NCI-H2029 treated with DMSO at 0.1 percent for 48 hours (cell line): ENCODE measurements at places on chromosomes 13 and 19.

GRCh38 chr19:7366701-7367420 lies 18.1 kb downstream of the ARHGEF18 start:
- DNase-seq: peak; percentile 18

- no peak for DNase-seq
These were observed 2.0 kb downstream of the GGN start for GRCh38 chr19:38385804-38386257.

DNA sequence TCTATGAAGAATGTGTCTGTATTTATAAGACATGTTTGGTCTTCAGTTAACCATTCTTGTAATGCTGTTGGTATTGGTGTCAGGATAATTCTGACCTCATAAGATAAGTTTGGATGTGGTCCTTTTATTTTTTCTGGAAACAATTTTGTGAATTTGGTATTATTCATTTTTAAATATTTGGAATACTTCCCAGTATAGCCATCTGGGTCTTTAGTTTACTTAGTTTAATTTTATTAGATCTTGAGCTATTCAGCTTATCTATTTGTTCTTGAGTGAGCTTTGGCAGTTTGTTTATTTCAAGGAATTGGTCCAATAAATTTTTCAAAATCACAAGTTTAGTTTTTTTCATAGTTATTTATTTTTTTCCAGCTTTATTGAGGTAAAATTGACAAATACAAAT lies 335.4 kb upstream of the PCDH20 start:
- no peak for DNase-seq

- DNase-seq: no peak
These were observed 14.8 kb downstream of the RABAC1 start for GRCh38 chr19:41944336-41944735.

DNA sequence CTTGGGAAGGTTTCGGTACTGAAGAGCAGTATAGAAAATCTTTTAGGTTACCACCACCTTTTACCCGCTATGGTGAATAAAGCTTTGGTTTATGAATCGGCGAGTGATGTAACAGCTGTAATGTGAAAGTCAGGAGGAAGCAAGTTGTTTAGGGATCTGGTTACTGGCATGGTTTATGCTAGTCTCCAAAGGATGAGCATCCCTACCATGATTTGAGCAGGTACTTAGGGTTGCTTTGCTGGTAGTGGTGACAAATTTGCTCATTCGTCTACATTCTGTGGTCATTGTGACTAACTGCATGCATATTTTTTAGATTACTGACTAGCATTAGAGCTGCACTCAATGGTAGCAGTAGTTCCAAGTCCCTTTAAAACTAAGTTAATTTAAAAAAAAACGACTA lies 104.1 kb downstream of the FRY start:
- no peak for DNase-seq

GRCh38 chr19:39502640-39503417 lies 4.1 kb downstream of the DLL3 start:
- no peak for DNase-seq

DNA sequence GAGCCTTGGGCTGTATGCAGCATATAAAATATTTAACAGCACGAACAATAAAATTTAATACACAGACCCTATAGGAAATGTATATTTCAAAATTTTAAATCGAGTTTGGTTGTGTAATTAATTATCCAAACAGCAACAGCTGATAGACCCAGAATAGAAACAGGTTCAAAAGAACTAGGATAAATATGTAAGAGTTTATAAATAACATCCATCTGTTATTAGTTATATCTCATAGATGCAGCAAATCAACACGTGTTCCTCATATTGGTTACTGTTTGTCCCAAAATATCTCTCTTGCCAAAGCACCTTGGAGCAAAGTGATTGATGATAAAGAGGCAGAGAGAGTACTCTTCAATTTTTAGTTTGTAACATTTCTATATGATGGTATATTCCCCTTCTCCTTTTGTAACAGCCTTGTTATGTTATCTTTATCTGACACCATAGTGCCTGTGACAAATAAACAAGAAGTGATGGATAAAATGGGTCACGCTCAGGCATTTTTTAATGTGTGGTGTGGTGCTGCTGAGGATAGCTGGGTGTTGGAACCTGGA lies 260.6 kb upstream of the NBEA start:
- DNase-seq: no peak

DNA sequence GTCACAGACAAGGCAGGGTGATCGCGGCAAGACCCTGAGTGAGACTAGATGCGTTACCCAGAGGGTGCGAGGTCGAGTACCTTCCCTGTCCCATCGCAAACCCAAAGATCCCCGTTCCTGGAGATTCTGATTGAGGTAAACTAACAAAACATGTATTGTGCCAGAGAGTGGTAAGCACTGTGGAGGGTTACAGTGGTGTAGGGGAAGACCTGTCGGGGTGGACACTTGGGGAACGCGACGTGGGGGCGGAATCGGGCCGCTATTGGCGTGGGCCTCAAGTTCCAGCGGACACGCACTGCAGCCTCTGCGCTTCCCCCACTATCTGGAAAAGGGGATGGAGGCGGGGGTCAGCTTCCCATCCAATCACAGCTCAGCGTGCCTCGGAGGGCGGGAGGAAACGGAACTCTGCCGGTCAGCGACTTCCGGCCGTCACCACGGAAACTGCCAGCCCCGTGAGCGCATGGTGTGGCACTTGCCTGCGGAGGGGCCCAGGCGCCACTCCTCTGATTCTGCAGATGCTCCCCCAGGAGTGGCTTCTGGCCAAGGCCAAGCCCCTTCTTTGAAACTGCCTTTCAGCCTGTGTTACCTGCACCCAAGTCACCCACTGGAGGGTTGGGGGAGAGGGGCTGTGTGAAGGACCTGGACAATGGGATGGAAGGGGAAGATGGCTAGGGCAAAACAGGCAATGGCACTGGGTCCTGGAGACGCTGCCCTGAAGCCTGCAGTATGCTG lies 1.0 kb upstream of the UBE2M start:
- no peak for DNase-seq

GRCh38 chr19:54521860-54522513 lies 19.4 kb downstream of the LAIR2 start:
- DNase-seq: no peak

DNA sequence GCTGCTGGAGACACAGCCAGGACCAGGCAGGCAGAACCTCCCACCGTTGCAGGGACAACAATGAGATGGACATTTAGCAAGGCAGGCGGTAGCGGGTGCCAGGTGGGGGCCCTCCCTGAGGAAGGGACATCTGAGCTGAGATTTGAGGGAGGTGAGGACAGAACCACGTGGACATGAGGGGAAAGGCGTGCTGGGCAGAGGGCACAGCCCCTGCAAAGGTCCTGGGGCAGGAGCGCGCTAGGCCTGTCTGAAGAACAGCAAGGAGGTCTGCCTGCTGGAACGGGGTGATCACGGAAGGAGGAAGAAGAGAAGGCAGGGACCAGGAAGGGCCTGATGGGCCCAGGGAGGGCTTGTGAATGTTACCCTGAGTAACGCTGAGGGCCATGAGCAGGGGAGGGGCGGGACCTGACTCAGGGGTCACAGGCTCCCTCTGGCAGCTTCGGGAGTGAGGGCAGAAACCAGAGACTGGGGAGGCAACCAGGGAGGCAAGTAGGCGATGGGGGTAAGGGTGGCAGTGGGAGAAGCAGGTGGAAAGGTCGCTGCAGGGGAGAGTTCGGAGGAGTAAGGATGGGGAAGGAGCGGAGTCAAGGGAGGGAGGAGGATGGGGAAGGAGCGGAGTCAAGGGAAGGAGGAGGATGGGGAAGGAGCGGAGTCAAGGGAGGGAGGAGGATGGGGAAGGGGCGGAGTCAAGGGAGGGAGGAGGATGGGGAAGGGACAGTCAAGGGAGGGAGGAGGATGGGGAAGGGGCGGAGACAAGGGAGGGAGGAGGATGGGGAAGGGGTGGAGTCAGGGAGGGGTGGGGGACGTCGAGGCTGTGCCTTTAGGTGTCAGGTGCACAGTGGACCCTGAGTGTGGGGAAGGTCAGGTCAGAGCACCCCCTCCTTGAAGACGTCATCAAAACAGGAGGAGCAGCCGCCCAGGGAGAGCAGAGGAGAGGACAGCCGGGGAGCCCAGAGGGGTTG lies 15.7 kb upstream of the B3GNT3 start:
- DNase-seq: no peak

- peak; percentile 61 for DNase-seq
These were observed at the start of gene TRPM4 for GRCh38 chr19:49157445-49158224. TRPM4 (plus strand) TSS chr19:49157792; CDS start chr19:49157867, 75 bp downstream.

DNA sequence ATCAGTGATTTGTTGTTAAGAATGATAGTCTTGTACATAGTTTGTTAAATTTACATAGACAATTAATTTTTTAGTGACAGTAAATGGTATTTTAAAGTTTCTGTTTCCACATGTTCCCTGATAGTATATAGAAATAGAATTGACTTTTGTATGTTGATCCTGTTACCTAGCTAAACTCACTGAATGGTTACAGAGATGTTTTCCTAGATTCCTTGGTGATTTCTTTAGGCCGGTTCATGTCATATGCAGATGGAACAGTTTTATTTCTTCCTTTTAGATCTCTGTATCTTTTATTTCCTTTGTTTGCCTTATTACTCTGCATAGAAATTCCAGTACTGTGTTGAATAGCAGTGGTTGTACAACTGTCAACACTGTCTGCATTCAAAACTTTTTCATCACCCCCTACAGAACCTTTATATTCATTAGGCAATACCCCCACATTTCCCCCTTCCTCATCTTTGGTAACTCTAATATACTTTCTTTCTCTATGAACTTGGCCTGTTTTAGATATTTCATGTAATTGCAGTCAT lies 86.3 kb downstream of the NBEA start:
- no peak for DNase-seq

GRCh38 chr13:25394402-25395060 lies 22.8 kb downstream of the ATP8A2 start:
- DNase-seq: no peak

DNA sequence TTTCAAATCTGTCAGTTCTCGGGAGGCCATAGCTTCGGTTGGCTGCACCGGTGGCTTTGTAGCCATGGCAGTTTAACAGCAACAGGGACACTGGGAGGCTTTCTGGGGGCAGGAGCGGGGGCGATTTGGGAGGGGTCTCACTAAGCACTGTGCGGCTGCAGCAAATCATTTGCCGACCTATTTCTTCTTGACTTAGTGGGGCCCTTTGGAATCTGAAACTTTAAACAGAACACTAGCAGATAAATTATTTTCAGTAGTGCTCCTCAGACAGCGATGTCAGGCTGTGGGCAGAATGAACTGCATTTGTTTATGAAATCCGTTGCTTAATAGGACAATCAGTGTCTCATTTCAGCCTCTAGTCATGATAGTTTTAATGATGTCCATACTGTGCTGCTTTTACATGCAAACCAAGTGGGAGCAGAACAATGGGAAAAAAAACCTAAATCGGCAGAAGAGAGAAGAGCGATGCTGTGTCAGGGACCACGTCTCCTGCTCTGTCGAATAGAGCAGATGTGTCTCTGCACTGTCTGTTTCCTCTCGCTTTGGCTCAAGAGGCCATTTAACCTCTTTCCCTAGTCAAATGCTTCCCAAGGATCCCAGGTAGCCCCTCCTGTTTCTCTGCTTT lies 211.9 kb downstream of the OLFM4 start:
- no peak for DNase-seq

GRCh38 chr19:403221-404027 lies 5.5 kb downstream of the C2CD4C start:
- DNase-seq: peak; percentile 59

GRCh38 chr19:37955986-37956385 lies 49.0 kb downstream of the SIPA1L3 start:
- no peak for DNase-seq

DNA sequence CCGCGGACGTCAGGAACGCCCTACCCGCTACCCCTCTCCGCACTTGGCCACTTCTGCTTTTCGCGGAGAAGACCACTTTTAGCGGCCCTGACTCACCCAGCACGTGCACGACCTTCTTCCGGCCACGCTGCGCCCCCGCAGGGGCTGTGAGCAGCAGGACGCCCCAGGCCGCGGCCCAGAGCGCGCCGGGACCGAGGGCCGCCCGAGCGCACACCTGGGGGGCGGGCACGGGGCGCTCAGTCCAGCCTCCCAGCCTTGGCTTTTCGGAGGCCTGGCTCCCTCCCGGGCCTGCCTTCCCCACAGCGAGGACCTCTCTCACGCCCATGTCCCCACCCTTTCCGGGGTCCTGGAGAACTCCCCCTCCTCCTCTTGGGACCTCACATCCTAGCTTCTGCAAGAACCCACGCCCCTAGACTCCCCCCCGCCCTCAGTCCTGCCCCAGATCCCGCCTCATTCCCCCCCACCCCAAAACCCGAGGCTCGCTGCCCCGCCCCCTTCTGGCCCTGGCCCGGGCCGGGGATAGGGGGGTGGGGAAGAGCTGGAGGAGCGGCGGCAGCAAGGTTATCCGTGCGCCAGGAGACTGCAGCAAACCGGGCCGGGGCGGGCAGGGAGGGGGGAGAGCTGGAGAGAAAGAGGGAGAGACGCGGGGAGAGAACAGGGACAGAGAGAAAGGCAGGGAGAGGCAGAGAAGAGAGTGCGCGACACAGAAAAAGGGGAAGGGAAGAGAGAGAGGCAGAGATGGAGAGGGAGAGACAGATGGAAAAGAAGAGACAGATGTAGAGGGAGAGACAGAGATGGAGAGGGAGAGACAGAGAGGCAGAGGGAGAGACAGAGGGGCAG lies 11.5 kb downstream of the TM6SF2 start:
- no peak for DNase-seq
